ENCODE measurements at places on chromosomes 16 and 17.

GRCh38 chr17:43418441-43419374 is 19.9 kb downstream of the ARL4D start:
- DNase-seq: no peak

GRCh38 chr17:64087252-64088005 is 42.5 kb downstream of the ERN1 start:
- DNase-seq: no peak

DNA sequence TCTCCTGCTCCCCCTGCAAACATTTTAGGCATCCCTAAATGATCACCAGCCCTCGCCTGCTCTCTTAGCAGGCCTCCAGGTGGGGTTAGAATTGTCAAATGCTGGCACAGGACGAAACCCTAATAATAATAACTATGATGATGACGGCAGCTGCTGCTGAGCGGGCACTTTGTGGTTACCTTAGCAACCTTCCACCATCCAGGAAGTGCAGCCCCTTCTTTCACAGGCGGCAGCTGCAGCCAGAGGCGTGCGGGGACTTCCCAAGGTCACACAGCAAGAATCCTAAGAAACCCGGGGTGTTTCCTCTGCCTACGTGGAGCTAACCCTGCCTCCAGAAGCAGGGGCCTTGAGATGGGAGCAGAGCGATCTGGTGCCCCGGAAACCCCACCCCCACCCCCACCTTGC is 22.4 kb upstream of the EIF1 start:
- DNase-seq: peak; percentile 58

DNA sequence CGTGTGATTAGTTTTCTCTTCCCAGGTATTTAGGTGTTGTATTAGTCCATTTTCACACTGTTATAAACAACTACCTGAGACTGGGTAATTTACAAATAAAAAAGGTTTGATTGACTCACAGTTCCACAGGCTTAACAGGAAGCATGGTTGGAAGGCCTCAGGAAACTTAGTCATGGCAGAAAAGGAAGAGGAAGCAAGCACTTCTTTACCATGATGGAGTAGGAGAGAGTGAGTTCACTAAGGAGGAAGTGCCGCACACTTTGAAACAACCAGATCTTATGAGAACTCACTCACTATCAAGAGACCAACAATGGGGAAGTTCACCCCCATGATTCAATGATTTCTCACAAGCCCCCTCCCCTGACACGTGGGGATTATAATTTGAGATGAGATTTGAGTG is 1343.7 kb upstream of the GOT2 start:
- DNase-seq: no peak

DNA sequence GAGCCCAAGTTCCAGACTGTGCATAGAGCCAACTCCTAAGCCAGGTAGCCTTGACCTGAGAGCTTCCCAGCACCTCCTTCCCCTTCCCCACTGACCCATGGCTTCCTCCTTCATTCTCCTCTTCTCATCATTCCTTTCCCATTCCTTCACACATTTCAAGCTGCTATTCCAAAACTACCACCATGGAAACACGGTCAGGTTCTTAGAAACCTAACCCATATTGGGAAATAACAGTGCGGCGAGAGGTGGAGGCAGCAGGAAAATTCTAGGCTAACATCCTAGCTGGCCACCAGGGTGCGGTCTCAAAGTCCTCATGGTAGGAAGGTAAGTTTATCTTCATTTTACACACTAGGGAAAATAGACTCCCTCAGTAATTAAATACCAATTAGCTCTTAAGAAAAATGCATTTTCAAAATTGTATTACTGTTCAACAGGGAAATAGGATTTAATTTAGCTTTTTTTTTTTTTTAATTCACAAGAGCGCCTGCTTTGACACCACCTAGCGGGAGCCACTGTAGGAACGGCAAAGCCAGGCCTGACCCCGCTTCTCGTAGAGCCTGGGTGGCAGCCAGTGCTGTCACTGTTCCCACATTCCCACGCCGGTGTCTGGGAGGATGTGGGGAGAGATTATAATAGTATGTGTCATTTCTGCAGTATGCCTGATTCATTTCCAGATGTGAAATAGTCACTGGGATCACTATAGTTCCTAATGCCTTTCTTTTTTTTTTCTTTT is 14.0 kb upstream of the SPHK1 start:
- DNase-seq: no peak

DNA sequence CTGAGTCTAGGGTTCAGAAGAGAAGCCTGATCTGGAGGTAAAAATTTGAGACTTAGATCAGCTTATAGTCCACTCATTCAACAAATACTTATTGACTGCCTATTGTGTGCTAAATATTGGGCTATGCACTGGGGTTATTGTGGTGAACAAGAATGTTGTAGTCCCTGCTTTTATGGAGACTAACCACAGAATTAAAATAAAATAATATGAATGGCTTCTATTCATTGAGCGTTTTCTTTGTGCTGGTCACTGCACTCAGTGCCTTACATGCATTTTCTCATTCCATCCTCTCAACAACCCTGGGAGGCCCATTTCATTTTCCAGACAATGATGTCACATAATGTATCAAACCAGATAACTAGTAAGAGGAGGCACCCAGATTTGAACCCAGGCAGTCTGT is 4.8 kb downstream of the NEK8 start:
- no peak for DNase-seq

- DNase-seq: peak; percentile 62
Measured at GRCh38 chr17:43900183-43900857, 7.0 kb downstream of the MPP2 start.

DNA sequence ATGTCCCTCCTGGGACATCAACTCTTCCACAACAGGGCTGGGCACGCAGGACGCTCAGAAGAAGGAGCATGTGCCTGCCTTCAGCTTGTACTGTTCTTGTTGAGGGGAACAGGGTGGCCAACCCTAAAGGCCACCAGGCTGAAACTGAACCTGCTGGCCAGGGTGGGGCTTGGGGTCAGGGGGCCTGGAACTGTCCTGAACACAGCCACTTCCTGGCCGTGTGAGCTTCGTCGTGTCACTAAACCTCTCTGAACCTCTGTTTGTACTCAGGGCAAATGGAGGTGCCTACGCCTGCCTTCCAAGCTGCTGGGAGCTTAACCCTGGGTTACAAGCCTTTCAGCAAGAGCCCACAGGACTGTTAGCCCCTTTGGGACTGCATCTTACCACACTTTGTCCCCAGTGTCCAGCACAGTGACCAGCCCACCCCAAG is 6.7 kb downstream of the ARHGAP27 start:
- no peak for DNase-seq

DNA sequence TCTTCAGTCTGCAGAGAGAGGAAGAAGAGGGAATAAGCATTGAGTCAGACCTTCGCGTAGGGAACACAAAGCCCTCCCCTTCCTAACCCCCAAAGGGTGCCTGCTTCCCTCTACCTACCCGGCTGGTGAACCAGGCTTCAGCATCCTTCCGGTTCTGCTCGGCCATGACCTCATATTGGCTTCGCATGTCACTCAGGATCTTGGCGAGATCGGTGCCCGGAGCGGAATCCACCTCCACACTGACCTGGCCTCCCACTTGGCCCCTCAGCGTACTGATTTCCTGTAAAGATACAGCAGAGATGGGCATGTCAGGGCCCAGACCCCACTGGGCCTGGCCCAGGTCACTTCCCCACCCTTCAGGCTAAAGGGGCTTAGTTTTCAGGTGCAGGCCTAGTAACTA is 3.8 kb downstream of the KRT19 start:
- no peak for DNase-seq

GRCh38 chr17:65797101-65797500 is 235.7 kb upstream of the AXIN2 start:
- DNase-seq: no peak

DNA sequence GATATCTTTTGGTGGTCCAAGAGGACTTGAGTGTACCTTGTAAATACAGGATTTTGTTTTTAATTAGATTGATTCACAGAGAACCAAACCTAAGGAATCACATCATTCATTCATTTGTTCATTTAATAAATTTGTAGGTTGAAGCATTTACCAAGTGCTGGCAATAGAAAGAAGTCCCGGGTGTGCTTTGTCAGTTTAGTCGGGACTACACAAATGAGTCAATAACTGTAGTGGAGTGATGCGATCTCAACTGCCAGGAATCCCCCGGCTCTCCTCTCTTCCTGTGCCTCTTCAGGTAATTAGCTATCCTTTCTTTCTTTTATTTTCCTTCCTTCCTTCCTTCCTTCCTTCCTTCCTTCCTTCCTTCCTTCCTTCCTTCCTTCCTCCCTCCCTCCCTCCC is 1.4 kb upstream of the WWOX start:
- no peak for DNase-seq

DNA sequence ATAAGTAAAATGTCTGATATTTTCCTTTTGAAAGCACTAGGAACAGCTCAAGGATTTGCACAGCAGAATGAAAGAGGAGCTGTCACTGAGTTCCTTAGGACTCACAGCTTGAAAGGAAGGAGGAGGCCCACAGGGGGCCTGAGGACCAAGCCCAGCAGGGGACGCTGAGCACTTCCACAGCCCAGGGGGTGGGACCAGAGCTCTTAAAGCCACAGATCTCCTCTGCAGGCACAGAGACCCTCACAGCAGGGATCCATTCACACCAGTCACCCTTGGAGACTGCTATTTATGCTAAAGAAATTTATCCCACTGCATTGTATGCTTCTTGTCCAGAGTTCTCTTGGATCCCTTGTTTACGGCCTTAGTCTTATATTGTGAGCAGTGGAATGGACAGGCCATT is 253.3 kb downstream of the STX8 start:
- DNase-seq: no peak

DNA sequence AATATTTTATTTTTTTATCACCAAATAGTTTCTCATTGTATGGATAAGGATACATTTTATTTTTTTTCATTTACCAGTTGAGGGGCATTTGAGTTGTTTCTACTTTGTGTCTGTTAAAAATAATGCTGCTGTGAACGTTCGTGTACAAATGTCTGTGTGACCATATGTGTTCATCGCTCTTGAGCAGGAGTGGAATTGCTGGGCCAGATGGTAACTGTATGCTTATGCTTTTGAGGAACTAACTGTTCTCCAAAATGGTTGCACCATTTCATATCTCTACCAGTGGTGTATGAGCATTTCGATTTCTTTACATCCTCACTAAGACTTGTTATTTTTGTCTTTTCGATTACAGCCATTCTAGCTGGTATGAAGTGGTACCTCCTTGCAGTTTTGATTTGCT is 212.5 kb upstream of the N4BP1 start:
- DNase-seq: no peak

GRCh38 chr16:61148930-61149329 is 887.3 kb downstream of the CDH8 start:
- no peak for DNase-seq

DNA sequence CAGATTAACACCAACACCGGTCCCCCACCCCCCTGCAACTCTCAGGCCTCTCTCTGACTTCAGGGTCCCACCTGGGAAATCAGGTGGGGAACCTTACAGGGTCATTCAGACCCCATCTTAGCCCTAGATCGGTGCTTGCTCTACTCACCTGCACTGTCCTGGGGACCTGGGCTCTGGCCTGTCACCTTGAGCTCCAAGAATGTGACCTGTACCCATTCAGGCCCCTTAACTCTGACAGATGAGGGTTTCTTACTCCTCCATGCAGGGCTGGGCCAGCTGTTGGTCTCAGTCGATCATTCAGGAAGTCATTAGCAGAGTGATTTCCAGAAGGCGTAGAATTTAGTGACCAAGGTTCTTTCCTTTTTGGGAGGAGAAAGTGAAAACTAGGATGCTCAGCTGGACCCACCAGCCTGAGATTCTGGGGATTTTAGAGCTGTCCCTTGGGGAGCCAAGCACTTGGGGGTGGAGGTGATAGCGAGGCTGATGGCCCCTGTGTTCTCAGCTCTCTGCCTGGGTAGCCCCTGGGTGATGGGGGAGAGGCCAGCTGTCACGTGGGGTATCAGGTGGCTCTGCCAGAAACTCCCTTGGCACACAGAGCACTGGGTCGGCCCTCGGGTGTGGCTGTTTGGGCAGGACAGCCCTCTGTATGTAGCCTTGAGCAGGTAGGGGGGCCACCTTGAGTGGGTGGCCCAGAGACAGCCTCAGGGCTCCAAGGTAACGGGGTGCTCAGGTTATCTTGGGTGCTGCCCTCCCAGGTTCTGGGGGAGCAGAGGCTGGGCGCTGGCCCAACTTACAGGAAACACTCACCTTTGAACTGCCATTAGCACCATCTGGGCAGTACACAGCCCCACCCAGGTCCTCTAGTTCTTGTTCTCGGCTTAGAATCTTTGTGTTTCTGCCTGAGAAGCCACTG is 724 bp downstream of the MVP start:
- DNase-seq: peak; percentile 24

- DNase-seq: no peak
Measured at GRCh38 chr16:68486502-68487202, 38.3 kb upstream of the SMPD3 start.

- no peak for DNase-seq
Measured at GRCh38 chr17:4953451-4953961, 2.6 kb downstream of the ENO3 start.

GRCh38 chr17:56313201-56313600 is 159.9 kb downstream of the ANKFN1 start:
- no peak for DNase-seq

DNA sequence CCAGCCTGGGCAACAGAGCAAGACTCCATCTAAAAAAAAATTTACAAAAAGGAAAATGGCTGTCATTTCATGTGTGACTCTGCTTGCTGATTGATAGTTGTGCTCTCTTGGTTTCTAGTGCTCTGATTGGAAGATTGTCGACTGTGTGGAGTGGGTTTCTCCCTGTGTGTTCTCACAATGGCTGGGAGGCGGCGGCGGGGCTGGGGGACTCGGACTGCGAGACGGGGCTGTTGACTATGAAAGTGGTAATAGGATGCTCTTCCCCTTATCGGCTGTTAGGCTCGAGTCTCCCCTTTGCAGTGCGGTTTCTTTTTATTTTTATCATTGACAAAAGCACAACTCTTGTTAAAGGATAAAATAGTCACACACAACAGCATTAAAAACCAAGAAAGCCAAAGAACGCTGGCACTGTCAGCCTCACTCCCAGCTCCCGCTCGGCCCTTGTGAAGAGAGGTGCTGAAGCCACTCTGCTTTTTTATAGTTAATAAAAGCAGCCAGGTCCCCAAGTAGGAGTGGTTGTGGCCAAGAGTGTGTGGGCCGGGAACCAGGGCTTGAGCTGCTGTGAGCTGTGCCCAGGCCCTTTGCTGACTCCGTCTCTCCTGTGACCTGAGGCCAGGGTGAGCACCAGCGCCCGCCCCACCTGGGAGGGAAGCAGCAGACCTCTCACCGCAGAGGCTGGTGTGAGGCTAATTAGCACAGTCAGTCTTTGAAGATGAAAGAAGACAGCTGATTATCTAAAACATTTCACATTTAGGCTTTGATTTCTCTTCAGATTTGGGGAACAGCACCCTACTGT is 36.5 kb downstream of the TBCD start:
- DNase-seq: no peak

GRCh38 chr17:81984773-81985410 is 7.5 kb downstream of the ASPSCR1 start:
- DNase-seq: no peak

GRCh38 chr16:7257016-7257415 is 75.6 kb upstream of the RBFOX1 start:
- no peak for DNase-seq

GRCh38 chr16:4270595-4270994 is 2.2 kb downstream of the TFAP4 start:
- DNase-seq: no peak

GRCh38 chr17:39101091-39101490 is 50.3 kb downstream of the PLXDC1 start:
- DNase-seq: no peak

All from activated effector memory CD4-positive, alpha-beta T cell treated with Interleukin-2 at 50 U/mL for 16 hours (primary cell).